ENCODE measurements at places on chromosomes 5 and 9.

- DNase-seq = no peak
These were observed 93.7 kb downstream of the ENC1 start for GRCh38 chr5:74546796-74547195.

- no peak for DNase-seq
These were observed 4.2 kb downstream of the DPP7 start for GRCh38 chr9:137110147-137110910.

DNA sequence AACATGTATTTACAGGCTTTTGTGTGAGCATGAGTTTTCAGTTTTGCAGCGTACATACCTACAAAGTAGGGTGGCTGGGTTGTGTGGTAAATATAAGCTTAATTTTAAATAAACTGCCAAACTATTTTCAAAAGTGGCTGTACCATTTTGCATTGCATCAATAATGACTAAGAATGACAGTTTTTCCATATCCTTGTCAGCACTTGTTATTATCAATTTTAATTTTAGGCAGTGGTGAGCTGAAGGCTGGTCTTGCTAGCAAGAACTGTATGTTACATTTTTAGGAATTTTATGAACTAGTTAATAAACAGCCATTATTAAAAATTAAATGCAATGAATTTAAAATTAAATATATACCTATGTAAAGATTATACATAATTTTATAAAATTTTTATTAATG is 6.6 kb downstream of the SNX2 start:
- DNase-seq = no peak

- DNase-seq = no peak
These were observed 118.1 kb upstream of the CCDC112 start for GRCh38 chr5:115414406-115415142.

GRCh38 chr9:129176701-129177442 is 1.2 kb downstream of the IER5L start:
- DNase-seq = no peak

DNA sequence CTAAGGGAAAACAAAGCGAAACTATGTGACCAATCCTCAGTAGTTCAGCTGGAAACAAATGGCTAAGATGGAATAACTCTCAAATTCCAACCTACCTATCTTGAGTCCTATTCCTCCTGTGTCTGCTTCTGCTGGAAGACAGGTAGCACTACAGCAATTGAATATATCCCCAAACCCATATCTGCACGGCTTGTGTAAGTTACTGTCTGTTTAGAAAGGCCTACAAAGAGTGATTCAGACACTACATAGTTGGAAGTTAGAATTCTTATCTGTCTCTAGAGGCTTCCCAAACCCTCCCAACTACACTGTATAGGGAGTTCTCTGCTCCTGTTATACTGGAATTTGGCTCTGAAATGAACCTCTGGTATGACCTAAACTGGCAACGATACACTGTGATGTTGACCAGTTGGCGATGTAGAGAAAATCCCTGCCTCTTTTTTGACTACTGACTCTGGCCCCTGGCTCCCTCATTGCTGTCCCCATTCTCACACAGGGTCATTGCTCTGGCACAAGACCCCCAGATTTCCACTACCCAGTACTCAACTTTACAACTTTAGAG is 22.6 kb upstream of the NADK2 start:
- no peak for DNase-seq

GRCh38 chr5:80238097-80238496 is 17.8 kb downstream of the SERINC5 start:
- no peak for DNase-seq

GRCh38 chr5:172692451-172692850 is 51.4 kb downstream of the NEURL1B start:
- DNase-seq = no peak

DNA sequence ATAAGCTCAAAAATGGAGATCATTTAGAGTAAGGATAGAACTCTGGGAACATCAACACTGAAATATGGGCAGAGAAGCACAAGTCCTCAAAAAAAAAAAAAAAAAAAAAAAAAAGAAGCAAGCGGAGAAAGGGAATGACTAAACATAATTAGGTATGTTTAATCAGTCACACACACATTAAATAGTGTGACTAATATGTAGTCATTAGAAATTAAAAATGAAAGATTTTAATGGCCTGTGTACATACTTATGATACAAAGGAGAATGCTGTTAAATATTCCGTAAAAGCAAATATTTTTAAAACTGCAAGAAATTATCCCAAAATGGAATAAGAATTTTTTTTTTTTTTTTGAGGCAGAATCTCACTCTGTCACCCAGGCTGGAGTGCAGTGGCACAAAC is 10.5 kb downstream of the LPAR1 start:
- no peak for DNase-seq

DNA sequence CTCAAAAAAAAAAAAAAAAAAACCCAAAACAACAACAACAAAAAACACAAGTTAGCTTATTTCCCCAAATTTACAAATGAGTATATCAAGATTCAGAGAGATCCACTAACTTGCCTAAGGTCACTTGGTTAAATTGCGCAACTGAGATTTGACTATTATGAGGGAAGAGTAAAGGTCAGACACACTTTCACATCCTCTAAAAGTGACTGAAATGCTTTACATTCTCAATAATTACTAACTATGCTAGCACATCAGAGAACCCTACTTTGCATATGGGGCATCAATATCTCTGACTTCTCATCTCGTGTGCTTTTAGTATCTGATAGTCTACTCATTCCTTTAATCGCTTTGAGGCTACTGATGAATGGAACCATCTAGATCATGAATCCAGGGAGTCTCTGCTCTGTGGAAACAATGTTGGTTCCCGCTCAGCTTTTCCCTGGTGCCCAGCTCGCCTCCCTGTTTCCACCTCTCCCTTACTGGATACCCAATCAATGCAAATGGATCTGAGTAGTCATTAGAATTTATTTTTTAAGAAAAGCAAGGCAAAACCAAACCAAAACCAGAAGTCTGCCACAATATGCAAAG is 182.1 kb upstream of the TRIM32 start:
- DNase-seq = no peak

GRCh38 chr5:68818057-68818695 is 275.6 kb upstream of the SLC30A5 start:
- DNase-seq = no peak

GRCh38 chr9:95644377-95644776 is 127.6 kb upstream of the PTCH1 start:
- DNase-seq = no peak

DNA sequence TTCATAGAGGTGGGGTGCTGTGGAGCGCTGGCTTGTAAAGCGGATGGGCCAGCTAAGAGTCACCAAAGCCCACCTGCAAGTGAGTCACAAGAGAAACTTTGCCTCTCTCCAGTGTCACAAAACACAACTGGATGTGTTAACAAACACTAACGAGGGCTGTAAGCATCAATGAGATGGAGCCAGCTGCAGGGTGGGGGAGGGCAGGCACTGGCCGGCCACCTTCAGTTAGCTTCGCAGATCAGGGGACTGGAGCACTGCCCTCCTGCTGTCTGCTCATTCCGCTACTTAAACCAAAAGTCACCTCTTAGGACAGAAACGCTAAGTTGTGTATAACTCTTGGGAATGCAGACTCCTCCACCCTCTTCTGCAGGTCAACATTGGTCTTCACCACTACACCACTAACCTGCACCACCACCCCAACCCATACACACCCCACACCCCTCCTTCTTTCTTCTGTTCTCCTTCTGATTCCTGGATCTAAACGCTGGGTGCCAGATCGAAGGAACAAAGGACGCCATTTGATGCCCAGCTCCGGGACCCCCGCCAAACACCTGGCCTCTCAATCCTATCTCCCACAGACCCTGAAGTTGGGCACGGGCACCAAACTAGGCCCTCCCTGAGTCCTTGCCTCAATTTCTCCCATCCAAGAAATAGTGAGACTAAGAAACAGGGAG is 2.1 kb downstream of the ARSI start:
- DNase-seq = no peak

GRCh38 chr9:130770679-130771442 is 64.2 kb upstream of the ABL1 start:
- DNase-seq = no peak

- no peak for DNase-seq
These were observed 60.5 kb upstream of the PPP1R26 start for GRCh38 chr9:135419106-135419505.

- DNase-seq = no peak
These were observed 24.4 kb upstream of the ELL2 start for GRCh38 chr5:95986001-95986400.

- DNase-seq = no peak
These were observed 193.6 kb downstream of the DRD1 start for GRCh38 chr5:175250426-175250825.

- no peak for DNase-seq
These were observed 162.7 kb upstream of the SGCD start for GRCh38 chr5:156164306-156164705.

DNA sequence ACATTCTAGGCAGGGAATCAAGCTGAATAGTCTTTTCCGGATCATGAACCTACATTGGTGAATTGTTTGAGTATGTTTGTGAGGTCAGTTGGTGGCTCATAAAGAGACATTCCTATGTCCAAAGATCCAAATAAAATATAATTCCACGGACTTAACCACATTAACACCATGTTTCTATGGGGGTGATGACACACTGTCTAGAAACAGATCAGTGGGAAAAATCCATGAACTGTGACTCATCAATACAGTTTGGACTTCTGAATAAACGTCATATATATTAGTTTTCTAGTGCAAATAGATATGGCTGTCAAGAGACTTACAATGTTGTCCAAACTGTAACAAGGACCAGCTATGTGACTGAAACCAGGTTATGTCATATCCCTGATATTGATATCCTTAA is 509.9 kb upstream of the TYRP1 start:
- DNase-seq = no peak

GRCh38 chr9:14212077-14212476 is 101.9 kb downstream of the NFIB start:
- no peak for DNase-seq

DNA sequence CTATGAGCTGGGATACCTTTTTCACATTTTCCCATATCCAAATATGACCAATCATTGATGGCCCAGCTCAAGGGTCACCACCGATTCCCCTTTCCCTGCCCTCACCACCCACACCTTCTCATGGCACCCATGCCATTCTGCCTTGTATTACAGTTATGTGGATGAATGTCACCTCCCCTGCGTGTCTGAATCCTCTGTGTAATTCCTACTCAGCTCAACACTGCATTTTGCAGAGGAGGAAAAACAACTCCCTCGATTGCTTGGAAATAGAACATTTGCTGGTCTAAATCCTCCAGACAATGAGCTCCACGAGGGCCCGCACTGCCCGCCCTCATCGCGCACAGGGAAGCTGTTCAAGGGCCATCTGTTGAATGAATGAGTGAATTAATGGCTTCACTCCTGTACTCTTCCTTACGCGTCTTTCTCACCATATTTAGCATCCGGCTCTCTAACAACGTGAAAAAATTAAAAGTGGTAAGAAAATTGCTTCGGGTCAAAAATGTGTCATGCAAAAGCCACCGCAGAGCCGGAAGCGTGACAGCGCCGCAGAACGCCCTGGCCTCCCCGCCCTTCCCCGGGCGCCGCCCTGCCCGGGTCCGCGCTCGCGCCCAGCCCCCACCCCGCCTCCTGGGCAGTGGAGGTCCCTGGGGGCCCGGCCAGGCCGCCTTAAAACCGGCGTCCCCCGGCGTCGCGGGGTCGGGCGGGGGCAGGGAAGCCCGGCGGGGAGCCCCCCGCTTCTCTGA is 704 bp downstream of the SUSD1 start:
- no peak for DNase-seq

DNA sequence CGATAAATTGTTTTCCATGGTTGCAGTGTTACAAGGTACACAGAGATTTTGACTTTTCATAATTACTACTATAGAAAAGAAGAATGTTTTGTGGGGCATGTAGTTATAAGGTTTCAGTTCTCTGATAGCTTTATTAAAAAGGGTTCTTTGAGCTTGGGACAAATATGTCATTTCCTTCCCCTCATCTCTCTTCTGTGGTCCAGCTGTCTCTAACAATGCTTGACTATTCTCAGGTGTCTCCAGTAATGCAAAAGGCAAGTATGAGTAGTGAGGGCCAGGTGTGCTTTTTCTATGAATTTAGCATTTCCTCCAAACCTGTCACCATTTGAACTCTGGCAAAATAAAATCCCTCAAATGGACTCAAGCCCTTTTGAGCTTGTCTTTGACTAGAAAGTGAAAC is 84.3 kb downstream of the SLF1 start:
- DNase-seq = no peak

DNA sequence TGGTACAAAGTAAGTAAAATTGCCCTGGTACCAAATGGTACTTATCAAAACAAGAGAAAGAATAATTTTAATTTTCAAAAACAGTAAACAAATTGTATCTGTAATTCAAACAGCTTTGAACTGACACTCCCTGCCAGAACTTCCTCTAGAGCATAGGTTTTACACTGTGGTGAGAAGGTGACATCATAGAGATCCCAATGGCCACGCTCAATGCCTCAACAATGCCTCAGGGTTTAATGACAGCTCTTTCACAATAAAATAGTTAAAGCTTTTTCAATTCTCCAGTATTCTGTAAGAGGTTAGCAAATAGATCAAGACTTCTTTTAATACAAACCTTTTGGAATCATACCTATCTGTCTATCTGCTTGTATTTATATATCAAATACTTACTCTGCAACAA is 437.1 kb downstream of the PRR16 start:
- DNase-seq = no peak

GRCh38 chr9:134398756-134399155 is 72.5 kb downstream of the RXRA start:
- DNase-seq = no peak

- no peak for DNase-seq
These were observed 619.7 kb upstream of the ARRDC3 start for GRCh38 chr5:92002721-92003274.

GRCh38 chr5:149060325-149060724 is 2.5 kb downstream of the SH3TC2 start:
- no peak for DNase-seq

All from activated CD8-positive, alpha-beta memory T cell treated with anti-CD3 and anti-CD28 coated beads for 1 hour (primary cell).